ENCODE measurements at places on chromosomes 6 and 20.

- DNase-seq, result no peak
Measured at GRCh38 chr6:127956260-127956888, 55.5 kb upstream of the THEMIS start.

- no peak for DNase-seq
Measured at GRCh38 chr6:41939848-41940758, 1.5 kb downstream of the CCND3 start.

DNA sequence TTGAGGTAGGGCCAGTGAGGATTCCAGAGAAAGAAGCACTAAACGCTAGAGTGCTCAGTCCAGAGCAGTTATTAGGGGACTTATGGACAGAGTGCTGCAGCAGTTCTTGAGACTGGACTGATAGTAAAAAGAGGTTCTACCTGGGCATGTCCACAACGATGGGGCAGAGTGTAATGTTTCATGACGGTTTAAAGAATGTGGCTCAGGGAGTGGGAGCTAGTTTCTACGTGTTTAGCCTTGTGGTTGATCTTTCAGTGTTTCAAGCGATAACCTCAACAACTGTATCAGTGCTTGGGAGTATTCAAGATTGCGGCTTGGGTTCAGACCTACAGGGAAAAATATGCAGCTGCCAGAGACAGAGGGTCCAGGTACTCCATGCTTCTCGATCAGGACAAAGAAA is 67.1 kb downstream of the TULP4 start:
- no peak for DNase-seq

DNA sequence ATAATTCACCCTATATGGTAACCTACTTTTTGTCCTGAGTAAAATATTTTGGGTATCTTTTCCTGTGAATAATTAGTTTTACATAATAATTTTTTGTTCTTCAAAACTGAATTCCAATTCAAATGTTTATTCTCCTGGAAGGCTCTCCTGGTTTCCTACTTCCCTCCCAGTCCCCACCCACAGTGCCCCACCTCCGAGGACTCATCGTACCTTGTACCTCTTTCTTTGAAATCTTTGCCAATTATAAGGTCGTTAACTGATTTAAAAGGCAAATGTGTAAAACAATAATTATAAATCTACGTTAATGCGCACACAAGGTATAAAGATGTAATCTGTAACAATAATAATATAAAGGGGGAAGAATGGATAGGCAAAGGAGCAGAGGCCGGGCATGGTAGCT is 40.5 kb upstream of the VEGFA start:
- DNase-seq, result no peak

- DNase-seq, result no peak
Measured at GRCh38 chr20:59731376-59731775, 127.0 kb downstream of the PHACTR3 start.

- DNase-seq, result no peak
Measured at GRCh38 chr6:132932588-132932987, 118.2 kb downstream of the RPS12 start.

DNA sequence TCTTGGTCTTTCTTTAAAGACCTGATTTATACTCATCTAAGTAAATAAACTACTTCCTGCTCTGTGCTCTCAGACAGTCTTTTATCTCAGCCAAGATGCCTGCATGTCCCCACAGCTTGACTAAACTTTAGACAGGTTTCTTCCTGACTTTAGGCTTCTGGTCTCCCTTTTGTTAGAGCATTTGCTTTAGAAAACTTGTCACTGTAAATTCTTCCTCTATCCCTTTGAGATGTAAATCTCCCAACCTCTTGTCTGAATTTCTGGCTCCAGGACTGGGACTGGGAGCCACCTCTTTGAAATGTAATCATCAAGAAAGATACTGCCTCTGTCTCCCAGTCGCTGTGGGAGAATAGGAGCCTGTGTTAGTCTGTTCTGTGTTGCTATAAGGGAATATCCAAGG is 739.9 kb downstream of the C6orf118 start:
- DNase-seq, result no peak

DNA sequence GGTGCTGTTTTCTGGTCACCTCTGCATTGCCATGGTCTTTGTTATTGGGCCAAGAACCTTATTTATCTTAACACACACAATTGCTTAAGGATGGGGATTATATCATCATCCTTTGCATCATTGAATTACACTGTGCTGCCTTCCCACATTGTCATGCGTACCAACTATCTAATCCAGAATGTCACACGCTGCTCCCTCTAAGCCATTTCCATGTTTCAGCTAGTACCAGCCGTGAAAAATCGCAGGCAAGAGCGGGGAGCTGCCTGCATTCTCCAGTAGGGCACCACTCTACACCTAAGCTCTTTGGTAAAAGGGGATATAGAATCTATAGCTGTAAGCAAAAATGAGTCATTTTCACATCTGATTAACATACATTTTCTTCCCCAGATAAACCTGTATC is 277.0 kb downstream of the PRL start:
- DNase-seq, result no peak
